ENCODE measurements at places on chromosomes 5 and 9. TPM values are rescaled to one million over a fixed set of nuclear protein-coding genes. Genes with fewer than 3 reads are reported as not detected.

The DND1 gene
- 5.1 TPM for total RNA-seq

The IL5 gene
- total RNA-seq = not detected

The TSSK1B gene
- 0.39 TPM for total RNA-seq

The NFIB gene
- total RNA-seq = 70.8 TPM

The TRMO gene
- total RNA-seq = 10.3 TPM

The FANCC gene
- 12.1 TPM for total RNA-seq

The AK8 gene
- total RNA-seq = 0.42 TPM

The PKD2L2 gene
- not detected for total RNA-seq

The NME5 gene
- total RNA-seq = not detected

The RNF183 gene
- total RNA-seq = not detected

The GPR21 gene
- not detected for total RNA-seq

The SCGB3A2 gene
- total RNA-seq = not detected

The IFNA2 gene
- not detected for total RNA-seq

The AGXT2 gene
- not detected for total RNA-seq

The MOB3B gene
- 3.7 TPM for total RNA-seq

The IL13 gene
- not detected for total RNA-seq

The SLC36A2 gene
- not detected for total RNA-seq

The LRRC70 gene
- 0.54 TPM for total RNA-seq

The KIF4B gene
- total RNA-seq = not detected

The ASS1 gene
- 299 TPM for total RNA-seq

The DMRT3 gene
- total RNA-seq = not detected

The LECT2 gene
- not detected for total RNA-seq

The RASGEF1C gene
- not detected for total RNA-seq

The PRDM9 gene
- not detected for total RNA-seq

The DOK3 gene
- total RNA-seq = 6.0 TPM

The NOXA1 gene
- 8.9 TPM for total RNA-seq

The ARHGEF37 gene
- 3.9 TPM for total RNA-seq

The TXNDC8 gene
- not detected for total RNA-seq

The LHX3 gene
- 0.22 TPM for total RNA-seq

The MEIKIN gene
- not detected for total RNA-seq

The AIF1L gene
- 4.1 TPM for total RNA-seq

The FOXD4L5 gene
- 0.52 TPM for total RNA-seq

The HRCT1 gene
- 4.4 TPM for total RNA-seq

The PSMB7 gene
- total RNA-seq = 264 TPM

Measured in MCF 10A (cell line).